ENCODE measurements at places on chromosomes 2 and 18.
A peak's percentile ranks its signal among the peaks of the same experiment; 100 is the strongest.

DNA sequence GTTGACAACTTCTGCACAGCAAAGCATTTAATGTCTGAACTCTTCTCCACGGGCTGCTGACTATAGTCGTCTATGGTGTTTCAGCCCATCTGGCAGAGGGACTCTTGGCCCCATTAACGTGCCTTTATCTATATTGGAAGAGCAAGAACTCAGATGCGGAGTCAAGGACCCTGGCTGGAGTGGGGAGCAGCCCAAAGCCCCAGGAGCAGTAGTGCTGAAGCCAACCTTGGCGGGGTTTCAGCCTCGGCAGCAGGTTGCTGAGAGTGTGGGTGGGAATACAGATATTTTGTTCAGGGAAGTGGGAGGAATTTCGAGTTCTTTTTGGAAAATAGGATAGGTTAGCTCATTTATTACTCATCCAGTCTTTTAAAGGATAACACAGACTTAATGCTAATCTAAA, 34.2 kb downstream of the TMEM17 start:
- DNase-seq: no peak

- DNase-seq: no peak
Measured at GRCh38 chr2:28949617-28950305, 31.3 kb upstream of the TOGARAM2 start.

DNA sequence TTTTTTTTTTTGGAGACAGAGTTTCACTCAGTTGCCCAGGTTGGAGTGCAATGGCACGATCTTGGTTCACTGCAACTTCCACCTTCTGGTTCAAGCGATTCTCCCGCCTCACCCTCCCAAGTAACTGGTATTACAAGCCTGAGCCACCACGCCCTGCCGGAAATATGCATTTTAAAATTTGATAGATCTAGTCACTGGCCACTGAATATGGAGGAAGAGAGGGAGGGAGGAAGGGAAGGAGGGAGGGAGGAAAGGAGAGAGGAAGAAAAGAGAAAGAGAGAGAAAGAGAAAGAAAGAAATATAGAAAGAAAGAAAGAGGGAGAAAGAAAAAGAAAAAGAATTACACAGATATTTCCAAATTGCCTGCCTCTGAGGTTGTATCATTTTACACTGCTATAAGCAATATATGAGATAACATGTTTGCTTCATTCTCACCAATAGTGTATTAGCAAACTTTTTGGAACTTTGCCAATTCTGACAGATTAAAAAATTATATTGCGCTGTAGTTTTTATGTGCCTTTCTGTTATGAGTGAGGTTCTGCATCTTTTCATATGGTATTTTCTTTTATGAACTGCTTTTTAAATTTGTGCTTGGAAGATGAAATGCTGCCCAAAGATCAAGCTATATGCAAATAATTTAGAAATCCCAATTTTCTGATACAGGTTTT, 161.2 kb upstream of the MAP3K20 start:
- no peak for DNase-seq

GRCh38 chr2:222404151-222404905, 20.0 kb upstream of the SGPP2 start:
- peak; percentile 92 for DNase-seq

- DNase-seq: no peak
Measured at GRCh38 chr18:55953326-55953725, 365.3 kb upstream of the TCF4 start.

DNA sequence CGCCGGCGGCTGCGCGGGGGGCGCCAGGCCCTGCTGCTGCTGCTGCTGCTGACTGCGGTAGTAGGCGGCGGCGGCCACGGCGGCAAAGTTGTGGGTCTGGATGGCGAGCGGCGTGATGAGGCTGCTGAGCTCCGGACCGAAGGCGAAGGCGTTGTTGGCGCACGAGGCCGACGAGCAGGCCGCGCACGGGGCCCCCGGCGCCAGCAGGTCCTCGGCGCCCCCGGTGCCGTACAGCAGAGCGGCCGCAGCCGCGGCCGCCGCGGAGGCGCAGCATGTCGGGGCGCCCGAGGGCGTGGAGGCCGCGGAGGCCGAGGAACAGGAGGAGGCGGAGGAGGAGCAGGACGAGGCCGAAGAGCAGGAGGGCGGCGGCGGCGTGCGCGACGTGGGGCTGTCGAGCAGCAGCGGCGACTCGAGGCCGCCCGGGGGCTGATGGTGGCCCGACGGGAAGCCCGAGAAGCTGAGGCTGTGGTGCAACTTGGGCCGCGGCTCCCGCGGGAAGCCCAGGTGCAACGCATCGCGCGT, 1.8 kb downstream of the ZFP36L2 start:
- no peak for DNase-seq

- no peak for DNase-seq
Measured at GRCh38 chr18:54031243-54031642, 193.2 kb downstream of the MBD2 start.

DNA sequence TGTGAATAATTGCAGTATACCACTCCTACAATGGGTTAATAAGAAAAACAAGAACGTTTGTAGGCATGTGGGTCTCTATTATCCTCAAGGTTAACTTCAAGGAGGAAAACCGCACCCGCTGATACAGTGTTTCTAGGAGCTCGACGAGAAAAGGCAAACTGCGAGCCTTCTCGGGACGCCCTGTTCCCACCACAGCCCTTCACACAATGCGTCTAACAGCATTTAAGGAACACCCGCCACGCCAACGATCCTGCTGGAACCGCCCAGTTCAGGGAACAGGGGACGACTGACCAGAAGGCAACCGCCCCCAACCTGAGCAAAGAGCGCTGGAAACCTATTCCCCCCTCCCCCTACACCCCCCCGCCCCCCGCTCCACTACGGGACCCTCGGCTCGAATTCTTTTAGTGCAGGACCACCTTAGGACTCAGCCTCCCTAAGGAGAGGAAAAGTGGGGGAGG, 710 bp upstream of the TMSB10 start:
- DNase-seq: no peak

DNA sequence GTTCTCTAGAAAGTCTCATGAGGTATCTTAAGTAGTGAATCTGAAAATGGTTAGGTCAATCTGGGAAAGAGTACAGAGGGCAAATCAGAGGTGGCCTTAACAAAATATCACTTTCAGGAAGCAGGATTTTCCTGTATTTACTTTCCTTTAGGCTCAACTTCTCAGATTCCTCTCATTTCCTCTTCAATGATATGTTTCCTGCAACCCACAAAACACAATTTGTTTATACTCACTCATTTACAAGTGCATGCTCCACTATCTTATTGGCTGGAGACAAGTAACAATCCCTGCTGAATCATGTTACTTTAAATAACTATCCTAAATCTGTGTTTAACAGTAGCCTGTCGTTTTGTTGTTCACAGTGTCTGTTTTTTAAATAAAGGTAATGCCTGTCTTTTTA, 228.1 kb downstream of the DSC3 start:
- DNase-seq: no peak

DNA sequence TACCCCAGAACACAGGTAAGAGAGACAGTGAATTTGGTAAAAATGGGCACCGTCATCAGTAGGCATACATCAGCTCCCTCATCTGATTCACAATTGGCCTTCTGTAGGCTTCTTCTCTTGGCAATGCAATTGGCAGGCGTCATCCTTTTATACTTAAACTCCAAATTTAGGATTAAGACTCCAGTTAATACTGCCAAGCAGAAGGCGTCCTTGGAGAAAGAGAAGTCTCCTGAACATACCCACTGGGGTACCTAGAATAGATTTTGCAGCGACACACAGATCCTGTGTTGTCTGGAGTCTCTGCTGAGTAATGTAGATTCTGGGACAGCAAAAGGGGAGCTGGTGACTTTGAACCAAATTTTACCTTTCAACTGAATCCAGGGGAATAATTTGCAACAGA, 592 bp upstream of the METAP1D start:
- DNase-seq: no peak

- no peak for DNase-seq
Measured at GRCh38 chr18:11655606-11655932, 33.5 kb upstream of the GNAL start.

GRCh38 chr2:33370636-33371265, 105.7 kb upstream of the RASGRP3 start:
- DNase-seq: no peak

DNA sequence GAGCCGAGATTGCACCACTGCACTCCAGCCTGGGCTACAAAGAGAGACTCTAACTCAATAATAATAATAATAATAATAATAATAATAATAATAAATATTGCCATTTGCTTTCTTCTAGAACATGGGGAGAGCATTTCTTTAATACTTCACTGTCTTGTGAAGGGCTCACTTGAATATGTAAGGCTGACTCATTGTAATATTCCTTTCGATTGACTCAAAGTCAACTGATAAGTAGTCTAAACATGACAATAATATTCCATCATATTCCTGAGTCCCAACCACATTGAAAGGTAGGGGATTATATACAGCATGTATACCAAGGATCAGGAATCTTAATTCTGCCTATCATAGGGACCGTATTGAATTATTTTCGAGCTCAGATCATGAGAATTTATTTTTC, 949.2 kb downstream of the DSC3 start:
- no peak for DNase-seq
